Activated T-cell treated with anti-CD3 and anti-CD28 coated beads, Interleukin-2, amount 50 U/mL, for 72 hours (primary cell): ENCODE measurements at places on chromosomes 7 and 10.

DNA sequence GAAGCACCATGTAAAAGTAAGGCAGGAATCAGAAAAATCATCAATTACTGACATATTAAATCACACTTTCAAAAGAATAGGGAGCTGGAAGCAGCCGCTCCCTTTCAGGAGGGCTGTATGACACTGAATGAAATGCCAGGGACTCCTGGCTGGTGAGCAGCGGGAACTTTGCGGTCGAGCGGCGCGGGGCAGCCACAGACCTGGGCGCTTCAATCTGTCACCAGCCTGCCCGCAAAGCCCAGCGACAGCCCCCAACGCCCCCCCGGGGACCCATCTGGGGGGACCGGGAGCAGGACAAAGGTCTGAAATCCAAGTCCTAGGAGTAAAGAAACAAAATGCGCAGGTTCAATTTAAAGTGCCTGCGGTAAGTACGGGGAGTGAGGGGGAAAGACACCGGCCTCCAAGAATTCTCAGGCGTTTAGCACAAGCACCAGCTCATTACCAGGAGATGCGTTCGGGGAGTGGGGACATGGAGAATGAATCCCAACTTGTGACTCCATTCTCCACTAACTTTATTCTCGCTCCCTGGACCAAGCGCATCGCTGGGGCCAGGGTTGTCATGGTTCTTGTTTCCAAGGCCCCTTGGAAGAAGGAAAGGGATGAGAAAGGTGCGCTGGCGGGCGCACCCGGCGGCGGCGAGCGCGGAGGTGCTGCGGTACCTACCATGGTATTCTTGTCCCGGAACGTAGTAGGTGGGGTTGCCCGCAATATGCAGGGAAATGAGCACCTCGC, 824 bp downstream of the RELN start:
- peak overlapping the region; percentile 62 for H3K4me3 ChIP-seq
- peak overlapping the region; percentile 57 for H3K27ac ChIP-seq
- peaks cover 7% of the 10 kb centered on the region for H3K4me1 ChIP-seq
- H3K27me3 ChIP-seq = peaks cover 56% of the 10 kb centered on the region
- H3K36me3 ChIP-seq = no peaks in the 10 kb centered on the region
- no peak for DNase-seq

GRCh38 chr10:84256510-84257342, 11.9 kb downstream of the RGR start:
- no peaks in the 10 kb centered on the region for H3K36me3 ChIP-seq
- peaks cover 8% of the 10 kb centered on the region for H3K4me1 ChIP-seq
- H3K4me3 ChIP-seq = no peak overlapping the region
- peak; percentile 58 for DNase-seq
- no peak overlapping the region for H3K27ac ChIP-seq
- H3K27me3 ChIP-seq = peaks cover 13% of the 10 kb centered on the region

- H3K27me3 ChIP-seq = no peaks in the 10 kb centered on the region
- H3K4me1 ChIP-seq = peaks cover 84% of the 10 kb centered on the region
- H3K36me3 ChIP-seq = peaks cover 17% of the 10 kb centered on the region
- peak overlapping the region; percentile 74 for H3K4me3 ChIP-seq
- peak; percentile 57 for DNase-seq
Observed at GRCh38 chr10:62183442-62183841, 85.2 kb downstream of the RTKN2 start.

DNA sequence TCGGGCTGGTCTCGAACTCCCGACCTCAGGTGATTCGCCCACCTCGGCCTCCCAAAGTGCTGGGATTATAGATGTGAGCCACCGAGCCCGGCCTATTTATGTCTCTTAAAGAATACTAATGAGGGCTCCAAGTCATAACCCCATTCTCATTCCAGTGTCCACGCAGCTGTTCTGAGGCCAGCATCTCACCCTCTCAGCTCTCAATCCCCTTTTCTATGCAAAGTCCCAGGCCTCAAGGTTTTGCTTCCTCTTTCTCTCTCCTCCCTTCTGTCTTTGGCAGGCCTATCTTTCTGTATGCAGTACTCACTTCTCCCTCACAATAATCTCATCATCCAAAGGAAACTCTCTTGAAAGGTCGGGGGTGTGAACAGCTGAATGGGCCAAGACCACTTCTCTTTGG, 28.0 kb upstream of the VSIR start:
- no peaks in the 10 kb centered on the region for H3K27me3 ChIP-seq
- H3K4me1 ChIP-seq = peaks cover 11% of the 10 kb centered on the region
- H3K27ac ChIP-seq = no peak overlapping the region

DNA sequence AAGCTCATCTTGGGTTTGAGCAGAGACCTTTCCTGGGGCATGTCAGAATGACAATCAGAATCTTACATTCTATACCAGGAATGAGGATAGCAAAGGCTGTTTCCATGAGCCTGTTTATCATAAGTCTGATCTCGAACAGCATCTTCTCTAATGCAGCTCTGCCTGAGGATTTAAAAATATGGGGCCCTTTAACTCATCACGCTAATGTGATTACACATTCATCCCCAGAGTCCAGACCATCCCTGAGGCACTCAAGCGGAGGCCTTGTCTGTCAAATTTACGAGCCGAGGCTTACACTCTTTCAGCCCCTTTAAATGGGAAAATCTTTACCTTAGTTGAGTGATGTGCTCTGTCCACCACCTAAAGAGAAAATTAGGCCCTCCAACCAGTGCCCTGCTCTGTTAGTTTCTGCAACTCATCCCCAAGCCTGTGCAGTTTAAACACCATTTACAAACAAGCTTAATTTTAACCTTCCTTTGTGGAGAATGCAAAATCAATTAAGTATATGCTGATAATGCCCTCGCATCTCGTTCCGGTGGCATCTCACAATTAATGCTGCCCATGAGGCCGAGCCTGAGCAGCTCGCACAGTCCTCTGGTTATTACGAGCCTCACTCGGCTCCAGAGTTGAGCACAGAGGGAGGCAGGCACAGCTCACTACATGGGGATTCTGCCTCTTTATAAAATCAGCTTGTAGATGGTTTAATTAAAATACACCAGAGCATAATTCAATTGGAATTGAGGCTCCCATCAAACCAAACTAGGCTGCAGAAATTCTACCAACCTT, 16.0 kb downstream of the CHST15 start:
- DNase-seq = no peak
- no peak overlapping the region for H3K27ac ChIP-seq
- no peaks in the 10 kb centered on the region for H3K27me3 ChIP-seq
- no peak overlapping the region for H3K4me3 ChIP-seq
- H3K4me1 ChIP-seq = peaks cover 10% of the 10 kb centered on the region

GRCh38 chr7:144834641-144835144, 1.2 kb downstream of the TPK1 start:
- peak overlapping the region; percentile 98 for H3K27ac ChIP-seq
- H3K4me3 ChIP-seq = peak overlapping the region; percentile 98
- DNase-seq = peak; percentile 34
- H3K36me3 ChIP-seq = peaks cover 12% of the 10 kb centered on the region
- peaks cover 71% of the 10 kb centered on the region for H3K4me1 ChIP-seq

DNA sequence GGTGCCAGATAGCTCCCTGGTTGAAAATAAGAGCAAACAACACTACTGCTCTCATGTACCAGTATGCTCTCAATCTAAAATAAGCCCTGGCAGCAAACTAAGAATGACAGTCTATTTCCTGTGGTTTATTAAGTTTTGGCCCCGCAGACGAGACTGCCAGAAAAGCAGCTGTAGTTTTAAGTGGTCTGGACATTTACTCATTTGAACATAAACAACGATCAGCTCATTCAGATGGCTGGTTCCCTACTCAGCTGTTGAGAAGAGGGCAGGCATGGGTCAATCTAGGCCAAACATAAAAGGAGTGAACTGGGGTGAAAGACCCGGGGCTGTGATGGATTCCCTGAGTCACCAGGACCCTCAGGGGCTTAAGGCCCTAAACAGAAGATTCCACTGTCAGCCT, 4.5 kb downstream of the TRIL start:
- H3K27me3 ChIP-seq = peaks cover 57% of the 10 kb centered on the region
- no peak overlapping the region for H3K4me3 ChIP-seq
- peaks cover 5% of the 10 kb centered on the region for H3K4me1 ChIP-seq

- no peaks in the 10 kb centered on the region for H3K27me3 ChIP-seq
- no peak overlapping the region for H3K4me3 ChIP-seq
- H3K36me3 ChIP-seq = no peaks in the 10 kb centered on the region
- no peak overlapping the region for H3K27ac ChIP-seq
- DNase-seq = no peak
Observed at GRCh38 chr10:127534496-127534895, 14.6 kb upstream of the NPS start.

- DNase-seq = no peak
- H3K36me3 ChIP-seq = peaks cover 4% of the 10 kb centered on the region
- no peak overlapping the region for H3K27ac ChIP-seq
- peaks cover 11% of the 10 kb centered on the region for H3K27me3 ChIP-seq
Observed at GRCh38 chr10:58535311-58535710, 22.6 kb downstream of the BICC1 start.

GRCh38 chr10:110686949-110687348, 42.8 kb downstream of the RBM20 start:
- no peak overlapping the region for H3K27ac ChIP-seq
- peaks cover 20% of the 10 kb centered on the region for H3K27me3 ChIP-seq
- no peaks in the 10 kb centered on the region for H3K4me1 ChIP-seq
- H3K4me3 ChIP-seq = no peak overlapping the region

GRCh38 chr10:110840225-110840922, 31.4 kb upstream of the PDCD4 start:
- no peaks in the 10 kb centered on the region for H3K36me3 ChIP-seq
- H3K4me1 ChIP-seq = peaks cover 70% of the 10 kb centered on the region
- H3K27me3 ChIP-seq = no peaks in the 10 kb centered on the region
- H3K4me3 ChIP-seq = no peak overlapping the region
- DNase-seq = no peak

DNA sequence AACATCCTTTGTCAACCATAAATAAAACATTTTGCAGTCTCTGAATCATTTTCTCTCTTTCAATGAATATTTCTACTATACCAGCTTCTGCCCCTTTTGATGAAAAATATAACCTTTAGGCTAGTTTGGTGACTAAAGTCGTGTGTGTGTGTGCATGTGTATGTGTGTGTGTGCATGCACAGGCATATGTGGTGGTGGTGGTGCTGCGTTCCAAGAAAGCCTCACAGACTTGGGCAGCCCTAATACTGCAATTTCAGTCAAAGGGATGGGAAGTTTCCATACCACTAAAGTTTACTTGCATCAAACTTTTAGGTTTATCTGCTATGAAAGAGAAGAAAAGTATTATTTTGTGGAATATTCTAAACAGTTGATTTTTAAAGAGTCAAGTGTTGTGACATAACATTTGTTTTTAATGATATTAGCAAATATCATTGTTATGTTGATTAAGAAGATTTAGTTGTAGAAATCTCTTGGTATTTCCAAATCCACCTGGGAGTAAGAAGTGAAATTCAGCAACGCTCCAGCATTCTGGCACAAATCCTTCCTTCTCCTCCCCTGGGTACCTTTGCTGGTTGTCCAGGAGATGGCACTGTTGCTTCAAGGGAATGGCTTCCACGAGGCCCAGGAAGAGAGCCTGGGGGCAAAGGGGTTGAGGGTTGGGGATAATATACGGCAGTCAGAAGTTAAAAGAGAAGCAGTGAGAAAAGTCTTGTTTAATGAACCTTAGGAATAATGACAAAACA, 41.5 kb downstream of the ASB4 start:
- H3K27ac ChIP-seq = no peak overlapping the region
- H3K4me1 ChIP-seq = no peaks in the 10 kb centered on the region
- no peaks in the 10 kb centered on the region for H3K27me3 ChIP-seq
- H3K36me3 ChIP-seq = no peaks in the 10 kb centered on the region

DNA sequence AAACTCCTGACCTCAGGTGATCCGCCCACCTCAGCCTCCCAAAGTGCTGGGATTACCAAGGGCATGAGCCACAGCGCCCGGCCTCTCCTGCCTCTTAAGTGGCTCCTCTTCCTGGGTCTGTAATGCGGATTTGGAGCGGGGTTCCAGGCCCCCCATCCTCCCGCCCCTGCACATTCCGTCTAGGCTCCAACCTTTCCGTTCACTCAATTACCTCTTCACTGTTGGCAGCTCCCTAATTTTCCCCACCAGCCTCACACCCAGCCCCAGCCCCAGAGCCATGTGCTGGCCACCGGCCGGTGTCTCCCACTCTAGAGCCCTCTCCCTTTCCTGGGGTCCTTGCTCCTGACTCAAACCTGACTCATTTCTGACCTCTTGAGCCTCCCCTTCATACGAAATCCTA, 16.6 kb downstream of the ASB13 start:
- no peak for DNase-seq
- H3K27ac ChIP-seq = no peak overlapping the region
- no peaks in the 10 kb centered on the region for H3K36me3 ChIP-seq
- H3K4me3 ChIP-seq = no peak overlapping the region

- H3K27ac ChIP-seq = no peak overlapping the region
- DNase-seq = no peak
- H3K4me3 ChIP-seq = no peak overlapping the region
- no peaks in the 10 kb centered on the region for H3K27me3 ChIP-seq
- no peaks in the 10 kb centered on the region for H3K36me3 ChIP-seq
- H3K4me1 ChIP-seq = no peaks in the 10 kb centered on the region
Observed at GRCh38 chr10:52915391-52915790, 142.8 kb upstream of the MBL2 start.

DNA sequence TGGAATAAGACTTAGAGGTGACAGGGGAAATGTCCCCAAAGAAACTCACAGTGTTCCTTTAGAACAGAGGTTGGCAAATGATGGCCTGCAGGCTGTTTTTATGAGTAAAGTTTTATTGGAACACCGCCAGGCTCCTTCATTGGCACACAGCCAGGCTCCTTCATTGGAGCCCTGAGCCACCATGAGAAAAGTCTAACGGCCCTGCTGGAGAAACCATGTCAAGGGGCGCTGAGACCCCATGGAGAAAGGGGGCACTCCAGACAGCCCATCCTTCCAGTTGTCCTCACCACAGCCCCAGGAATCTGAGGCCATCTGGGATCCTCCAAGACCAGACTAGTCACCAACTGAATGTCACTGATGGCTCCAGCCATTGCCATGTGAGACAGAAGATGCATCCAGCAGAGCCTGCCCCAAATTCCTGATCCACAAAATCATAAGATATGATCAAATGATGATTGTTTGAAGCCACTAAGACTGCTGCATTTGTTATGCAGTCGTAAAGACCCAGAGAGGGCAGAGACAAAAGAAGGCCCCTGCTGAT, 88.2 kb upstream of the GPR26 start:
- H3K36me3 ChIP-seq = no peaks in the 10 kb centered on the region
- no peak overlapping the region for H3K27ac ChIP-seq
- no peaks in the 10 kb centered on the region for H3K4me1 ChIP-seq
- no peak overlapping the region for H3K4me3 ChIP-seq

- peaks cover 2% of the 10 kb centered on the region for H3K36me3 ChIP-seq
- DNase-seq = peak; percentile 79
- H3K27me3 ChIP-seq = no peaks in the 10 kb centered on the region
- H3K4me3 ChIP-seq = peak within 1 kb of the TSS; percentile 92
Observed at GRCh38 chr10:27240212-27241009, at the start of gene ACBD5. Gene ACBD5 (minus strand): TSS chr10:27240797. CDS start chr10:27240688, 109 bp downstream.

- H3K27ac ChIP-seq = peak within 1 kb of the TSS; percentile 91
- peak; percentile 88 for DNase-seq
- H3K27me3 ChIP-seq = peaks cover 28% of the 10 kb centered on the region
- H3K4me3 ChIP-seq = peak within 1 kb of the TSS; percentile 97
- H3K4me1 ChIP-seq = peaks cover 48% of the 10 kb centered on the region
Observed at GRCh38 chr10:12348870-12349628, at the start of gene CAMK1D. Gene CAMK1D (plus strand): TSS chr10:12349547.

GRCh38 chr7:100372256-100372655, 1.0 kb upstream of the PILRA start:
- H3K27ac ChIP-seq = peak overlapping the region; percentile 86
- H3K36me3 ChIP-seq = no peaks in the 10 kb centered on the region
- DNase-seq = peak; percentile 36
- H3K4me3 ChIP-seq = peak overlapping the region; percentile 62
- peaks cover 33% of the 10 kb centered on the region for H3K4me1 ChIP-seq
